ENCODE measurements at places on chromosomes 2 and 18.

GRCh38 chr2:53021292-53021691 lies 746.3 kb upstream of the CHAC2 start:
- DNase-seq: no peak

GRCh38 chr2:166179201-166179600 lies 51.4 kb upstream of the SCN1A start:
- no peak for DNase-seq

GRCh38 chr2:197858607-197859140 lies 54.3 kb downstream of the PLCL1 start:
- DNase-seq: no peak

DNA sequence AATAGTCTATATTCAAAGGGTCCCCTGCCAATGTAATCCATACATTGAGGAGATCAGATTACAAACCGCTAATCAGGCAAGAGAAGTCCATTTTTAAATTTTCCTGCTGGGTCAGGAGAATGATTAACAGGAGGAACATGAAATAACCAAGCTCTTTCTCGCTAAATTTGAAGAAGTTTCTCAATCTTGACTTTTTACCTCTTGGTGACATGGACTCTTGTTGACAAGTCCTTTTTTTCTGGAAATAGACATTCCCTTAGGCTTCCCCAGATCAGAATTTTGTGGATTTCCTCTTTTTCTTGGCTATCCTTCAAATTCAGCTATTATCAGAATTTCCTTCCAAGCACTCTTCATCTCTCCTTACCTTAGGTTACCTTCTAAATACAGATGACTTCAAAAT lies 153.0 kb upstream of the LRATD1 start:
- DNase-seq: no peak

GRCh38 chr18:46341986-46342525 lies 237.9 kb downstream of the HAUS1 start:
- DNase-seq: no peak

- no peak for DNase-seq
These were observed 188.9 kb downstream of the LTBP1 start for GRCh38 chr2:33135645-33136044.

DNA sequence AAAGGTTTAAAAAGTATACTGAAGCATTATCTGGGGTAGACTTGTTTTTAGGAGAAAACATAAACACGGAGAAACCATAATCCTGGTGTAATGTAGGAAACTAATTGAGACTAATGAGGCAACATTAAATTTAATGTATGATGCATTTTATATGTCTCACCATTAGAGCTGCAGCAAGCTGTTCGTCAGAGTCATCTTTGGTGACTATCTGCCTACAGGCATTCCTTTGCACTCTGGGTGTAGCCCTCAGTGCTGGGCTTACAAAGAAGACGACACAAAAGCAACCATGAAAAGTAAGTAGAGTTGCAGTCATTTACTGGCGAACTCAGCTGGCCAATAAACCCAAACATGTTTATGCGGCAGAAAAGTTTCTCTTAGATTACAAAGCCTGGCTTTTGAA lies 415.3 kb upstream of the ZEB2 start:
- DNase-seq: no peak

GRCh38 chr2:11030909-11031308 lies 119.2 kb downstream of the KCNF1 start:
- no peak for DNase-seq

GRCh38 chr18:3358310-3358709 lies 91.7 kb upstream of the TGIF1 start:
- no peak for DNase-seq

- DNase-seq: no peak
These were observed 422.1 kb upstream of the DSEL start for GRCh38 chr18:67938660-67939059.

DNA sequence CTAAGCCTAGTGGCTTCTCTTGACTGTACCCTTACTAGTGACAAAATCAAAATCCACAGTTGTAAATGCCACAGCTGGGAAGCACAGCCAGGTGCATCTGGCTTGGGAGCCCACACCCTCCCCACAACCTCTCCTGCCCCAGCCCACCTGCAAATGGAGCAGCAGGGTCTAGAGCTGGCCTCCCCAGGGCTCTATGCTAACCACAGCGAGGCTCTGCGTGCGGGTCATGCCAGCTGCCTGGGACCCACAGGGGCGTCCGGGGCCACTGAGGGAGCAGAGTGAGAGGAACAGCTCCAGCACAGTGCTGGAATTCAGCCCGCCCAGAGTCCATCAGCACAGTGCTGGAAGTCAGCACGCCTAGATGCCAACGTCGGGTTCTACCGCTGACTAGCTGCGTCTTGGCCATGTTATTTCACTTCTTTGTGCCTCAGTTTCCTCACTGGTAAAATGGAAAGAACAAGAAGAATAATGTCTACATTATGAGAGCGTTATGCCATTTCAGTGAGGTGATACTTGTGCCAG lies 109.1 kb upstream of the ID2 start:
- DNase-seq: no peak

DNA sequence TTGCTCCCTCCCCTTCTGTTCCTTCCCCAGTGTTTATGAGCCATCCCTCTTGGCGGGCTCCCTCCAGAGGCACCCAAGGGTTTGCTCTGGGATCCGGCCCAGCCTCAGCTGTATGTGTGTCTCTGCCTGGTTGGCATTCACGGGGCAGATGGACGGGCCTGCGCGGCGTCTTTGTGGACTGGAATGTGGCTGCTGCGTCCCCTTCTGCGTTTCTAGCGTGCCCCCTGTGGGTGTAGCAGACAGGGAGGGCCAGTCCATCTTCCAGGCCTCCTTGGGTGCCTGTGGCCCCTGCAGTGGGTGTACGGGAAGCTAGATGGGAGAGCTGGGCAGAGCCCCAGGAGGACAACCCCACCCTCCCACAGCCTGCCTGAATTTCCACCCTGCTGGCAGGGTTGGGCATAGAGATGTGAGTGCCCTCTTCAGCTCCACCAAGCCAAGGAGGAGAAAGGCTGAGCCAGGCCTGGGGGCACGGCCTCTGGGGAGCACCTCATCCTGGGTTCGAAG lies 15.7 kb downstream of the GPC1 start:
- no peak for DNase-seq

- no peak for DNase-seq
These were observed 33.6 kb downstream of the KIDINS220 start for GRCh38 chr2:8803658-8804379.

DNA sequence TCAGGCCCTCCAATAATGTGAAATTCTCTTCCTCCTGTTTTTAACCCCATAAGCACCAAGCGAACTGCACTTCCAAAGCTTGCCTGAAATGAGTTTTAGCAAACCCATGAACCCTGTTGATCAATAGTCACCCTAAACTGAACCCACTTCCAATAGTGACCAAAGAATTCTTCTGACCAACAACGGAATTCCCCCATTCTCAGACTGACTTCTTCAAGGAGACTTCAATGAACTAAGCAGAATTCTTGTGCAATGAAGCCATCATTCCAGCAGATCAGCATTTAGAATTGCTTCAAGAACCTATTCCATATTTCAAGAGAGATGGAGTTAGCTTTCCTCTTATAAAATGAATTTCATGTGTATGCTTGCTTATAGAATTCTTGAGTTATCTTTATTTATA lies 176.9 kb upstream of the FN1 start:
- no peak for DNase-seq

DNA sequence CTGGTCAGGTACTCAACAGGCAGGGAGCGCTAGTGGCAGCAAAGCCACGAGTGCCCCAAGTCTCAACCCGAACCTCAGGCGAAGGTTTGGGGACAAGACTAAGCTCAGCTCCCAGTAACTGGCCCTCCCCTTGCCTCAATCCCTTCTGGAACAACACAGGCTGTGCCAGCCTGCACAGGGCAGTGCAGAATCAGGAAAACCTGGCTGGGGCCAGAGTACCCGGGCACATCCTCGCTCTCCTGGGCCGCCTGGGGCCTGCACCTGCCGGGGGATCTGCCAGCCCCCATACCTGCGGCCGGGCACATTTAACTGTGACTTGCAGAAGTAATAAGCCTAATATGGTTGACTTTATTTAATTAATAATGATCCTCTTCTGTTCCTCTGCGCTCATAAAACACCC lies 60.6 kb downstream of the GBX2 start:
- DNase-seq: no peak

DNA sequence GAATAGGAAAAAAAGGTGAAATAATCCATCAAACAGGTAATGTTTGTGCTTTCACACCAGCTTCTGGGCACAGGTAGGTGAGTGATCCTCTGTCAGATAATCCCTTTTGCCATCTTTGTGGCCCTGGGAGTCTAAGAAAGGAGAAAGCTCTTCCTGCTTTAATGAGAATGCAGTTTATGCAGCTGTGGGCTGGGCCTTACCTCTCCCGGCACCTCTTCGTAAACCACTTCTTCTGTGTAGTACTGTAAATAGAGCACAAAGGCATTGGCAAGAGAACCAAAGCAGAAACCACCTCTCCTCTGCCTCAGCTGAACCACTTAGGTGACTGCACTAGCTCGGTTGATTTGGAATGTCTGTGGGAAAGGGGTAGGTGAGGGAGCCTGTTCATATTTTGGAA lies 4.9 kb downstream of the NEB start:
- no peak for DNase-seq

- no peak for DNase-seq
These were observed 10.5 kb upstream of the TMSB10 start for GRCh38 chr2:84894758-84895520.

- no peak for DNase-seq
These were observed 1.9 kb upstream of the NABP1 start for GRCh38 chr2:191675807-191676721.

DNA sequence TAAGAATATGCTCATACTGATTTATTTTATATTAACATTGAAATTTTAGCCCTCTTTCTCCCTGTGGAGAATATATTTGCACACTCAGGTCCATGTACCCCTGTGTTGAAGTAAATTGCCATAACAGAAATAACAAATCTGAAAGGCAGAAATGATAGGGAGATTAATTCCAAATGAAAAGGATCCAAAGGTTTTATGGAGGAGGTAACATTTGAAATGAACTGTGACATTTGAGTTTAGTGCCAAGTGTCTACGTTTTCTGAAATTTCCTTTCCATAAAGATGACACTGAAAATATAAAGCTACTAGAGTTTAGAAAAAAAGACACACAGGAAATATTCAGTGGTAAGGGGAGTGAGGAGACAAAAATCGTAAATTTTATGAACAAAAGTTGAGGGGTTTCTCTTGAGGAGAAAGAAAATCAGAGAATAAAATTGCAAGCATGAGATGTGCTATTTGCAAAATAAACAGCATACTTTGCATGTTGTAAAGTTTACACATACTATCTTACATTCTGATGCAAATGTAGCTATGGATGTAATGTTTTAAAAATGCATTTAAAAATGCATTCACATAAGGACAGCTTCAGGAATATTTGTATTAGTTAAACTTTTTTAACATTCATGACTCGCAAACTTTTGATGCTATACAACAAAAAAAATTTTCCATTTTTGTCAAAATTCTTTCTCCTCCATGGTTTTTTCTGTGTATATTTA lies 69.5 kb downstream of the BAZ2B start:
- no peak for DNase-seq

- DNase-seq: no peak
These were observed 124.3 kb upstream of the SLC39A10 start for GRCh38 chr2:195532628-195533271.

GRCh38 chr2:120224256-120224655 lies 1.1 kb upstream of the TMEM185B start:
- no peak for DNase-seq

Data from right renal cortex interstitium (tissue), 3 donors.